ENCODE measurements at places on chromosomes 11 and 22.
A peak's percentile ranks its signal among the peaks of the same experiment; 100 is the strongest.

- peak; percentile 48 for DNase-seq
Observed at GRCh38 chr11:46597609-46598219, 3.9 kb upstream of the AMBRA1 start.

DNA sequence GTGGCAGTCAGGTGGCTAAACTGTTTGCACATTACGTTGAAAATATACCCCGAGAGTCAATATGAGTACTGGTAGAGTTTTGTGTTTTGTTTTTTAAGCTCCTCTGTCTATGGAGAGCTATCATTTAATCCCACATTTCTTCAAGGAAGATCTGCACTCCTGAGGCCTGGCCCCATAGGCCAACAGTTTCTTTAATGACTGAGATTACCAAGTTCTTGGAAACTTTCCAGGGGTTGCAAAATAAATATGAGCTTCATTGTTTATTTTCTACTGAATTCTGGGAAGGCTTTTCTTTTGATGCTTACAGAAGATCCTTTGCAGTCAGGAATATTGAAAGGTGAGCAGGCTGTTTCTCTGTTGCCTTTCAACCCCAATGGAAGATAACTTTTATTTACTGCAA is 452.0 kb downstream of the JRKL start:
- DNase-seq: no peak

DNA sequence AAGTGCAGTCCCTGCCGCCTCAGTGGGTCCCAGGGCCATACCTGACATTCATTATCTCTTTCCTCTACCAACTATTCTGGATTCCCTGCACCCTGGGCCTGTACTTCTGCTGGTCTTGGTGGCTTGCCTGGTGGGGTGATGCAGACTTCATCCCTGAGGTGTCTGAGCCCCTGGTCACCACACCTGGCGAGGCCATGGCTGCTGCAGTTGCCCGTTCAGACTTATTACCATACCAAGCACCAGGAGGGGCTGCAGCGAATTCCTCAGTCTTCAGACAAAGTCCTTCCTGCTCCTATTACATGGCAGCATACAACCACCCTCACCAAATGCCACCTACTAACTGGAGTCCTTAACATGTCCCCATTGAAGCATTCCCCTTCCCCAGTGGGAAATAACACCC is 73.0 kb upstream of the SLC22A12 start:
- DNase-seq: no peak

DNA sequence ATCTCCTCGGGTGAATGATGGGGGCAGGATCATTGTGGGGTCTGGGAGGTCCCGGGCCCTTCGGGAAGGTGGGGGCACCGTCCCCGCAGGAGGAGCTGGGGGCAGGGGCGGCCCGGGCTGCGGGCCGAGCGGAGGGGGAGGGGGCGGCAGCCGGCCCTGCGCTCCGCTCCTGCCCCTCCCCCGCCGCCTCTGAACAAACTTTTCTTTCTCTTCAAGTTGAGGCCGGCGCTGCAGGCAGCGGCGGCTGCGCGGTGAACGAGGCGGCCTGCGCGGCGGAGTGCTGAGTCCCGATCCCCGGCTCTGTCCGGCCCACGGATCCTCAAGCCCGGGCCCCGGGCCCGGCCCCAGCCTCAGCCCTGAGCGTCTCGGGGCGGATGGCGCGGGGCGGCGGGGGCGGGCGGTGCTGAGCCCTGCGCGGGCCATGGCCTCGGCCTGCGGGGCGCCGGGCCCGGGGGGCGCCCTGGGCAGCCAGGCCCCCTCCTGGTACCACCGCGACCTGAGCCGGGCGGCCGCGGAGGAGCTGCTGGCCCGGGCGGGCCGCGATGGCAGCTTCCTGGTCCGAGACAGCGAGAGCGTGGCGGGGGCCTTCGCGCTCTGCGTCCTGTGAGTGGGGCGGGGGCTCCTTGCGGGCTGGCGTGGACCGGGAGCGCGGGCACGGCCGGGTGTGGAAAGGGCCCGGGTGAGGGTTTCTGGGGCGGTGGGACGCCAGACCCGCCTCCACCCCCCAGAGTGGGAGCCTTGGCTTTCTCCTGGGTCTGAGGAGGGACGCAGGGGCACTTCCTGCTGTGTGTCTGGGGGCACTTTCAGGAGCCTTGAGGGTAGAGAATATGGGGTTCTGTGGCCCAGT is at the start of gene INPPL1:
INPPL1 (plus strand) TSS at position 204 of the 847 bp plus-strand sequence; CDS start at position 422, 218 bp downstream.
- DNase-seq: no peak

DNA sequence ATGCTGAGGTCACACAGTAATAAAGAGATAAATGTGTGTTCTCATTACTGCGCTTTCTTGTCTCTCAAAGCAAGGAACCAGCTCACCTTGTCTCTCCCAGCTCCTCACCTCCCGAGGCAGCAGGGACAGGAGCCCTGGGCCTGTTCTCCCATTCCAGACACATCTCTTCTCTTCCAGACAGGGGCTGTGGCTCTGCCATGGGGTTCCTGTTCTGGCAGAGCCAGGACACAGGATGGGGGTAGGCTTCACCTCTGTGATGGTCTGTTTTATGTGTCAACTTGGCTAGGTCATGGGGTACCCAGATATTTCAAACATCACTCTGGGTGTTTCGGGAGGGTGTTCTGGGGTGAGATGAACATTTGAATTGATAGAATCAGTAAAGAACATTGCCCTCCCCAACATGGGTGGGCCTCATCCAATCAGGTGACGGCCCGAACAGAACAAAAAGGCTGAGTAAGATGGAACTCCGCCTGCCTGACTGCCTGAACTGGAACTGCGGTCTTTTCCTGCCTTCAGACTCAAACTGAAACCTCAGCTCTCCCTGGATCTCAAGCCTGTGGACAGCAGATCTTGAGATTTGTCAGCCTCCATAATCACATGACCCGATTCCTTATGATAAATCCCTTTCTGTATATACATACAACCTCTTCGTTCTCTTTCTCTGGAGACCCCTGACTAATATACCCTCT is 2.0 kb upstream of the VSIG10L2 start:
- DNase-seq: no peak

DNA sequence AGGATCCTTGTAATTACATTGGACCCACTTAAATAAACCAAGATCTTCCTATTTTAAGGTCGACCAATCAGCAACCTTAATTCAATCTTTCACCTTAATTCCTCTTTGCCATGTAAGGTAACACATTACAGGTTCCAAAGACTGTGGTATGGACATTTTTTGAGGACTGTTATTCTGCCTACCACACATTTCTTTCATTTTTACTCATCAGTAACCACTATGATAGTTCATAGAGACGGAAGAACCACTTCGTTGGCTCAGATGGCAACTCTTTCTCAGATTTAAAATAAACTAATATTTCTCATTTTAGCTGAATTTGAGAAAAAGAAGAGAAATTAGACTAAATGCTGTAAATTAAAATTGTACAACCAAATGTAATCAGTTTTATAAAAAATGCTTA is 96.3 kb downstream of the PAX6 start:
- no peak for DNase-seq

DNA sequence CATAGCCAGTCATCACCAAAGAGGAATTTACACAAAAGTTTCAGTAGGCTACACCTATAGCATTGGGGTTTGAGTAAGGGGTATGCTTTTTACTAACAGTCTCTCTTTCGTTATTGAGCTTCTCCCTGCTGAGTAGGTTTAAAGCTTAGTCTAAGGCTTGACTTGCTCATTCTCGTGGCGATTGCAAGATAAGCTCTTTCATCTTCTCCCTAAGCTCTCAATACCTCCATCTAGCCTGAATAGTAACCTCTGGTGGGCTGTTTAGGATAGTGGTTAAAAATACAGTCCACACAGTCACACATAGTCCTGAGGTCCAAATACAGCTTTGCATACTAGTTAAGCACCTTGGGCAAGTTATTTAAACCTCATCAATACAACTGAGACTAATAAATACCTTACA is 65.6 kb downstream of the IMMP1L start:
- no peak for DNase-seq

- no peak for DNase-seq
Observed at GRCh38 chr11:116473206-116473769, 299.5 kb downstream of the BUD13 start.

DNA sequence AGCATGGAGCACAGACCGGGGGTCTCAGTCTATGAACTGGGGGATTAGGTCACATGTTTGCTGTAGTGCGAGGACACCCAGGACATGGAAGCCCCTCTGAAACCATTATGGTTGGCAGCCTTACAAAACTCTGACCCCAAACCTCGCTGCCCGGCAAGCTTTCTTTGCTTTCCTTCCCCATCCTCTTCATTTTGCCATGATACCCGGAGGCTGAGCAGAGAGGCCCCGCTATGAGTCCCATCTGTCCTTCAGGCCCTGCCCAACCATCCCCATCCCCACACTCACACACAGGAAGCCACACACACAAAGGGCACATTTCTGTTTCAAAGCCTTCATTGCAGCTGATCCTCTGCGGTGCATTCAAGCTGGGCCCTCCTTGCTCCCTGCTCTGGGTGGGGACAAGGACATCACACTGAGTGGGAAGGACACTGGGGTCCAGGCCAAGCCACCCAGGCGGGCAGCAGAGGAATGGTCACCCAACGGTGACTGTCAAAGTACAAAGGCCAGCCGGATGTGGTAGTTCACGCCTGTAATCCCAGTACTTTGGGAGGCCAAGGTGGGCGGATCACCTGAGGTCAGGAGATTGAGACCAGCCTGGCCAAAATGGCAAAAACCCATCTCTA is 176.5 kb downstream of the CTTN start:
- no peak for DNase-seq

All from HFFc6 (cell line).